SHP77 treated with DMSO at 0.1 percent for 48 hours (cell line): ENCODE measurements at places on chromosomes 5 and 9.

- no peak for DNase-seq
Observed at GRCh38 chr9:114719290-114719689, 37.3 kb upstream of the TEX48 start.

DNA sequence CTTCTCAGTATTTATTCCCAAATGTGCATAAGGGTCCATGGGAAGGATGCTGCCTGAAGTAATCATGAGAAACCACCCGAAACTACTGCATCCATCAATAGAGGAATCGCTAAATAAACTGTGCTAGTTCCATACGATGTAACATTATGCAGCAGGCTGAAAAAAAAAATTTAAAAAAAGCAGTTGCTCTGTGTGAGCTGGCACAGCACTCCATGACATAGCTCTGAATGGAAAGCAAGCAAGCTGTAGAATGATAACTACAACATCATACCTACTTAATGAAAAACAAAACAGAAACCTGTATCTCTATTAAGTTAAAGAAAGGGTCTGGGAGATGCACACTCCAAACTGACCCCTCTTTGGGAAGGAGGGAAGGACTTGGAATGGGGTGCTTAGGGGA is 49.3 kb downstream of the SHB start:
- no peak for DNase-seq

GRCh38 chr5:73370095-73370494 is 78.5 kb downstream of the FOXD1 start:
- no peak for DNase-seq

DNA sequence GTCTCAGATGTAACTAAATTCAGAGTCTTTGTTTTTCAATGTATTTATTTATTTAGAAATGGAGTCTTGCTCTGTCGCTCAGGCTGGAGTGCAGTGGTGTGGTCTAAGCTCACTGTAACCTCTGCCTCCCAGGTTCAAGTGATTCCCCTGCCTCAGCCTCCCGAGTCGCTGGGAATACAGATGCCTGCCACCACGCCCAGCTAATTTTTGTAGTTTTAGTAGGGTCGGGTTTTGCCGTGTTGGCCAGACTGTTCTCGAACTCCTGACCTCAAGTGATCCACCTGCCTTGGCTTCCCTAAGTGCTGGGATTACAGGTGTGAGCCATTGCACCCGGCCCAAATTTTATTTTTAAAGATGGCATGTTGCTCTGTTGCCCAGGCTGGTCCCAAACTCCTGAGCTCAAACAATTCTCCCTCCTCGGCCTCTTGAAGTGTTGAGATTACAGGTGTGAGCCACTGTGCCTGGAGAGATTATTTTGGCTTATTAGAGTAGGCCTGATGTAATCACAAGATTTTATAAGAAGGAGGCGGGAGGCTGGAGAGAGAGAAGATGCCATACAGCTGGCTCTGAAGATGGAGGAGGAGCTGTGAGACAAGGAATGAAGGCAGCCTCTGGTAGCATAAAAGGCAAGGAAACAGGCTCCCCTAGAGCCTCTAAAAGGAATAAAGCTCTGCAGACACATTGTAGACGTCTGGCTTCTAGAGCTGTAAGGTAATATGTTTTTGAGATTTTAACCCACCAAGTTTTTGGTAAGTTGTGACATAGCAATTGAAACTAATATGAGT is 12.9 kb upstream of the KLF9 start:
- DNase-seq = no peak

DNA sequence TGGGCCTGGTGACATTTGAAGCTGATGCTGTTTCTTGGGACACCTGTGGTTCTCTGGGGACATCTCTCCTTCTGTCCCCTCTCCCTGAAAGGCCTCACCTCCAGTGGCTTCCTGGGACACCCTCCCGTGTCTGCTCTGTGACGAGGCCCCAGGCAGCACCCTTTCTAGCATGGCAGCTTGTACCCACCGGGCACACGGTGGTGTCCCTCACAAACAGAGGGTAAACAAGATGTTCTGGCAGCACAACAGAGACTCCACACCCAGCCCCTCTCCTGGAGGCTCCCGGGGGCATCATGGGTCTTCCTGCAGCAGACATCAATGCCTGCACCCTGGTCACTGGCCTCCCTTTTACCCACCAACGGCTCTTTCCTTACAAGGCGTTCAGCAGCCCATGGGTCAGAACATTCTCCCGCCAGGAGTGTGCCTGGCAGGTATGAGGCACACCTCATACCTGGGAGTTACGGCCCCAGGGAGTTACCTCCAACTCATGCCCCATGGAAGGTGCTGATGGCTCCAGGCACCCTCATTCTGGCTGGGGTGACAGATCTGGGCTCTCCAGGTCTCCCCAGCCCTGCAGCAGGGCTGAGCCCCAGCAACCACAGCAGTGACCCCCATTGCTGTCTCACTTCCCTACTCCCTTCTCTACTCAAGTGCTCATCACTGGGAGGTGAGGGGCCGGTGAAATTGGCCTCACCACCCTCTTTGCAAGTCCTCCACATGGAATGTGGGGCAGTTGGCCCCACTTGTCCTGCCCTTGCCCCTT is 51.1 kb downstream of the BARX1 start:
- no peak for DNase-seq

GRCh38 chr9:78115073-78115472 is 83.5 kb upstream of the GNAQ start:
- no peak for DNase-seq

GRCh38 chr9:76516350-76516749 is 57.4 kb downstream of the GCNT1 start:
- DNase-seq = no peak

DNA sequence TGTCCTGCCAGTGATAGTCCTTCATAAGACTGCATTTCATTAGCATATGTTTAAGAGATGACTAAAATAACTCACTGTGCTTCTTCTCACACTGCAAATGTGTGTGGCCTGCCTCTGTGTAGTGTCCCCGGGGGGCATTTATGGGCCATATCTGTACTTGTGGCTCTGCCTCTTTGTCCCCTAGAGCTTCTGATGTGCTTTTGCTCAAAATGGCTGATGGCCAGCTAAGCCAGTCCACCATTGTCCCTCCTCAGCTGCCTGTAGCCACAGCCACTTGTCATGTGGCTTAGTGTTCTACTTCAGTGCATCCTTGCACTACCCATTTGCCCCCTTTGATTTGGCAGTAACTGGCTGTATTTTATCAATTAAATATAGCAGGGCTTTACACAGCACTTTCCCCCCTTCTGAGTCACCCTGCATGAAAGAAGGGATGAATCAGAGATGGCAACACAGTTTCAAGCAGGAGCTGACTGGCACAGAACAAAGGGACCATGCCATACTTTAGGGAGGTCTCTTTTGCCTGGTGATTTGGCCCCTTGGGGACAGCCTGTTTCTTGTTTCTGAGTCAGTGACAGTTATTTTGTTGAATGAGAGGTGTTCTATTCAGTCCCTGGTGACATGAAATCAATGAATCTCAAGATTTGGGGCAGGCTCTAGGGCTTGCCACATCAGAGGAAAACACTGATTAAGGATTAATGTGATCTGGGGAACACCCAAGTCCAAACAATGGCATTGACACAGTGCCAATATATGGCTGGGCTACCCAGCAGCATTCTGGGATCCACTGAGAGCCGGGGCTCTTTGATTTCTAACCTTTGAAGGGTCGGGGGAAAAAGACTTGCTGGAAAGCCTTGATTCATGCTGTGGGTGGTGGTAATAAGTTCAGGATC is 245.5 kb downstream of the SMARCA2 start:
- no peak for DNase-seq

- no peak for DNase-seq
Observed at GRCh38 chr9:84024041-84024575, 43.5 kb downstream of the RMI1 start.

- DNase-seq = no peak
Observed at GRCh38 chr5:37840053-37841034, 503 bp upstream of the GDNF start.

DNA sequence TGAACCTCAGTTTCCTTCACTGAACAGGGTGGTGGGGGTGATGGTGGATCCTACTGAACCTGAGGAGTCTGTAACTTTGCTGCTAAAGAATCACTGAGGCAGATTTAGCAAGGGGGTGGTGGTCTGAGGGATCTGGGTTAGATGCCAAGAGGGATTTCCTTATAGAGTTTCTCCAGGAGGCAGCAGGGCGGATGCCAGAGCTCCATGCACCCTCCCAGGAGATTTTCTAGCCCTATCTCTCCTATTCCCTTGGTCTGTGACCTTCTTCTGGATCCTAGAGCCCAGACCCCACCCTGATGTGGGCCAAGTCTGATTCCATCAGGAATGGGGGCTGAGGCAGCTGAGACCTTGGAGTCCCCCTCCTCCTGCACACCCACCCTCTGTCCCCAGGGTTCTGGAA is 6.0 kb downstream of the PTGS1 start:
- no peak for DNase-seq

DNA sequence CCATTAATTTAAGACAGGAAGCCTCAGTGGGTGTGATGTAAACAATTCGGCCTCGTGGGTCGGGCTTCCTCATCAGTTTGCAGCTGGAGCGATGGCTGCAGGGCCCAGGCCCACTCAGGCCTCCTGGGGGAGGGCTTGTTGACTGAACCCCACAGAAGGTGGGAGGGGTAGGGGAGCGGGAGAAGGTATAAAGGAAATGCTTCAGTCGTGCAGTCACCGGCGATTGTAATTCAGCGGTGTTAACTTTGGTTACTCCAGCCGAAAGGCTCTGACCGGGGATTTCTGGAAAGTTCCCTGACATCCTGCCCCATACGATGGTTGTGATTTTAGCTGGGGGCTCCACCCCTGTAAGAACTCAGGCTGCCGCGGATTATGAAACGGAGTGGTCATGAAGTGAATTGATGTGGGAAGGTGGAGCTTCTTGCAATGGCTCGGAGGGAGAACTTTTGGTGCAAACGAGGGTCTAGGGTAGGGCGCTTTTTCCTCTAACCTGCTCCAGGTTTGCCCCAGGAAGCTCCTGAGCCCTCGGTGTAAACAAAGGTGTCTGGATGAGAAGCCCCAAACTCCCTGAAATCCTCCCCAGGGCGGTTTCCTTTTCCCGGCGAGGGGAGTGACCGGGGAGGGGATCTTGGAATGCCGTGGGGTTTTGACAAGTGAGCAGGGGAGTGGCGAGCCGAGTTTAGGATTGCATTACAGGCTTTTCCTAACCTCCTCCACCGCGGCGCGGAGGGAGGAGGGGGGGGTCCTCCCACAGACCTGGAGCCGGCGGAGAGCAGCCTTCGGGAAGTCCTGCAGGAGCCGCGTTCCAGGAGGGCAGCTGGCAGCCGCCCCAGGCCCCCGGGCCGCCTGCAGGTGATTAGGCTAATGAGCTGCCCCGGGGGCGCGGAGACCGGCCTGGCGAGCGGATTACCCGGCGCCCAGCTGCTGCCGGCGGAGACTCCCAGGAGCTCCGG is 215.5 kb downstream of the PDZD2 start:
- no peak for DNase-seq

- peak; percentile 64 for DNase-seq
Observed at GRCh38 chr5:41707853-41708603, 162.2 kb downstream of the OXCT1 start.

GRCh38 chr9:88923653-88924288 is 67.5 kb upstream of the S1PR3 start:
- DNase-seq = no peak

GRCh38 chr9:1008216-1008615 is 31.8 kb downstream of the DMRT3 start:
- DNase-seq = no peak

GRCh38 chr5:61563401-61563800 is 231.3 kb downstream of the ZSWIM6 start:
- DNase-seq = no peak

DNA sequence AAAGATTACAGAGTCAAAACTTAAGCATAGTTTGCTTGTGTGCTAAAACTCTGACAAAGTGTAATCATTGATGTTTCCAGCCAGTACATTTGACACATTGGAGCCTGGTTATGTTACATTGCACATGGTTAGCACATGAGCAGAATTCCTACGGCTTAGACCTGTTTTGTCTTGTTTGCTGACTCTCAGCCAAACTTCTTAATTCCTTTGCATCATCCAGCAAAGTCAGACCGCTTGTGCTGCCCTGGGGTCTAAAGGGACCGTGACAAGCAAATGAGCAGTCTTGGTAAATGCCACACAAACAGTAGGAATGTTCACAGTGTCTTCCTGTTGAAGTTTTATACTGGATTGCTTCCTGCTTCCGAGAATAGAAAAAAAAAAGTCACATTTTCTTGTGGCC is 72.0 kb upstream of the ENTREP1 start:
- no peak for DNase-seq

DNA sequence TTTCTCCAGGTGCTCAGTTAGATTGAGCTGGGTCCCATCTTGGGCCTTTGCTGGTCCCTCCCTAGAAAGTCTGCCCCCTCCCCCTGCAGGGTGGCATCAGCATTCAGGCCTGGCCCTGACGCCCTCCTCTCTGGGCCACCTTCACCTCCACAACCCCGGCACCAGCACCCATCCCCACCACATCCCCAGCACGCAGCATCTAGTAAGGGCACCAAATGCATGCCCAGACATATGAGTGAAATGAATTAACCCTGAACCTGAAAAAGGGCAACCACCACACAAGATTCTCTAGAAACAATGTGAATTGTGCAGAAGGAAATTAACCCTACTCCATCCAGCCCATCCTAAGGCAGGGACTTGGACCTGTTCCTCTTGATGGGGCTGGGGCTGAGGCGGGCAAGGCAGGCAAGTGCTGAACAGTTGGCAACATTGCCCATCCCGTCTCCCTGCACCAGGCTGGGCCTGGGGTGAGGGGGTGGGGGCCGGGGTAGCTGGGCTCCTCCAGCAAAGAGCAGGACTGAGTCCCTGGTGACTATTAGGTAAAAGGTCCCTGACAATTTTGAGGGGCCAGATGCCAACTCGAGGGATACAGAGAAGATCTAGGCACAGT is 125.9 kb downstream of the KCNIP1 start:
- no peak for DNase-seq

GRCh38 chr5:125659316-125660023 is 763.7 kb upstream of the GRAMD2B start:
- DNase-seq = no peak

DNA sequence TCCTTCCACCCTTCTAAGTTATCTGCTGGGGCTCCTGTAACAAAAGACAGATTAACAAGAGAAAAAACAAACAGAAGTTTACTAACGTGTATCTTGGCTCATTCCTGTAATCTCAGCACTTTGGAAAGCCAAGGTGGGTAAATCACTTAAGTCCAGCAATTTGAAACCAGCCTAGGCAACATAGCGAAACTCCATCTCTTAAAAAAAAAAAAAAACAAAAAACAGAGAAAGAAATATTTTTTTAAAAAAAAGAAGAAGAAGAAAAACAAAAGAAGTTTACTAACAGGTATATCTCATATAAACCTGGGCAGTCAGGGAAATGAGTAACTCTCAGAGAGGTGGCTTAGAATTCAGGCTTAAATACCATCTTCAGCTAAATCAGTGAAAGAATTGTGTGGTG is 10.3 kb upstream of the NDFIP1 start:
- no peak for DNase-seq

- DNase-seq = no peak
Observed at GRCh38 chr9:100499460-100499859, 26.5 kb downstream of the TMEFF1 start.

GRCh38 chr5:50975840-50976239 is 309.4 kb downstream of the PARP8 start:
- no peak for DNase-seq

- no peak for DNase-seq
Observed at GRCh38 chr5:79746642-79747569, 57.3 kb downstream of the CMYA5 start.

DNA sequence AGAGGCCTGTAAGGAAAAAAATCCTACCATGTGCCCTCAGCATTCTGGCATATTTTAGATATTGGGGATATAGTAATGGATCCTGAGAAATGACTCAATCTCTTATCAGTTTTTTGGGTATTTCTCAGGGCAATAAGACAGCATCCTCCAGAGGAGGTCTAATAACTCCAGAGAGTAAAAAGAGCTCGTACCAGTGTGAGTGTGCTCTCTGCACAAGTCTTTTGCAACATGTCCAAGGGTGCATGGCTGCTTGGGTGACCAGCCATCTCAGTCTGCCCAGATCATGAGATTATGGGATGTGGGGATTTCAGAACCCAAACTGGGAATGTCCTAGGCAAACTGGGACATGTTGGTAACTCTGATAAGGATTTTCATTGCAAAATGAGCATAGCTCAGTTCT is 15.3 kb downstream of the ASPN start:
- no peak for DNase-seq
